ENCODE measurements at places on chromosomes 13 and 19.

- no peak for DNase-seq
These were observed 23.9 kb upstream of the OXGR1 start for GRCh38 chr13:97018029-97018819.

- DNase-seq, result no peak
These were observed 21.2 kb downstream of the ZNF233 start for GRCh38 chr19:44280916-44281315.

- no peak for DNase-seq
These were observed 15.3 kb downstream of the COLGALT1 start for GRCh38 chr19:17570791-17571190.

- no peak for DNase-seq
These were observed 334.0 kb downstream of the LIG4 start for GRCh38 chr13:107881362-107881761.

GRCh38 chr13:113992276-113993005 is 18.6 kb upstream of the C13orf46 start:
- no peak for DNase-seq

GRCh38 chr19:40613690-40614621 is 12.8 kb downstream of the LTBP4 start:
- peak; percentile 87 for DNase-seq

DNA sequence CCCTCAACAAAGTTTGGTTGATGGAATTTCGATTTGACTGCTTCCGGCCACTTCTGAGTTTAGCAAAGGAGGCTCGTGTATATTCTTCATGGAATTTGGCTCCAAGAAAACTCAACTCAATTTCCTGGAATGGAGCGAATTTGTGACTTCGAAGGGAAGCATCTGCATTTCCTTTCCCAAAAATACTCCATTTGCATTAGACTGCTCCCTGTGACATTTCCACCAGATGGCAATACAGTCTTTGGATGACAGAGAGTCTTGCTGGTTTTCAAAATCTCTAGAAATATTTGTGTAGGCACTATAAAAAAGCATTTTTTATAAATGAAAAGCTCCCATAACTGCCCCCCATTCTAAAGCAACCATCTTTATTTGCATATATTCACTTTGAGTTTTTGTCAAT is 4.1 kb downstream of the C1QTNF9 start:
- DNase-seq, result no peak

GRCh38 chr19:38848299-38849146 is 1.3 kb downstream of the HNRNPL start:
- DNase-seq, result no peak

DNA sequence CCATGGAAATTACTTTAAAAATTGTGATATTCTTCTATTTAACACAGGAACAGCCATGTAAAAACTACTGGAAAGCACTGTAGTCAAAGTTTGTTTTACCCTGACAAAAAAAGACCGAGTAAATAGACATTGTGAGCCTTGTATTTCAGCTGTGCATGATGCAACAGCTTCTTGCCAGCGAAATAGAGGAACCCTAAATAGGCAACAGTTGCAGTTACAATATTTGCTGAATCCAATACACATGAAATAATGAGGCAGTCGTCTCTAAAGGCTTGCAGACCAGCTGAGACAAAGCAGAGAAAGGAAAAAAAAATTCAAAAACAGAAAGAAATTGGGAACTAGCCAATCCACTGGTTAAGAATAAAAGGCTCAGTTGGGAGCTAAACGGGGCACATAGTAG is 1001.1 kb downstream of the OLFM4 start:
- DNase-seq, result no peak

Data from GM12891 (cell line).